ENCODE measurements at places on chromosomes 3 and 15.

DNA sequence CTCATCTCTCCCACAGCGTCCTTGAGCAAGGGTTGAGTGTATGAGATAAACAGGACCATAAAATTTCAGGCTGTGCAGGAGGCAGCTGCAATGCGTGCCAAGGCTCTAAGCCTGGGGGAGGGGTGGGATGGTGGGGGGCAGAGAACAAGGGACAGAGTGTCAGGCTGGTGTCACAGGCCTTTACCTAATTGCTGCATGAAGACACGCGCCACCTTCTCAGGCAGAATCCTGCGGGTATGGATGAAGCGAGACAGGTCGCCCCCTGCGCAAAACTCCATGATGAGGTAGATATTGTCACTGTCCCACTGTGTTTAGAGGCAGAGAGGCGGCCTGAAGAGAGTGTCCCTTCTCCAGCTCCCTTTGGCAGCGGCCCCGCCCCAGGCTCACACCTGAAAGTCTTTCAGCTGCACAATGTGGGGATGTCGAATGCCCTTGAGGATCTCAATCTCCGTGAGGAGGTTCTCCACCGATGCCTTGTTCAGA, 1.0 kb downstream of the ULK3 start:
- no peak for DNase-seq

- no peak for DNase-seq
Observed at GRCh38 chr3:48038971-48039481, 22.8 kb upstream of the MAP4 start.

DNA sequence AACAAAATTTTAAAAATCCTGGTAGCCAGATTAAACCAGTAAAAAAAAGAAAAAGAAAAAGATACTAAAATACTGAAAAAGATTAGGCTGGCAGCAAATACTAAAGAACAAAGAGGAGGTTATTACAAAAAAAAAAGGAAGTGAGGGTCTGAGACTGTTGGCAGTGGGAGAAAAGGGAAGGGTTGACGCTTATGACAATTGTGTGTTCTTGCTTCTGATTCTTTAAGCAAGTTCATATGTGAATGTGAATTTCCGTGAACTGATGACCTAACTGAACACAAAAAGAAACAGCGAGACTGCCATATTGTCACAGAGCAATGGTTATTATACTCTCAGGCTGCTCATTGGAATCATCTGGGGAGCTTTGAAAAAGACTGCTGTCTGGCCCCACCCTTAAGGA, 56.5 kb downstream of the ATP13A4 start:
- DNase-seq = no peak

DNA sequence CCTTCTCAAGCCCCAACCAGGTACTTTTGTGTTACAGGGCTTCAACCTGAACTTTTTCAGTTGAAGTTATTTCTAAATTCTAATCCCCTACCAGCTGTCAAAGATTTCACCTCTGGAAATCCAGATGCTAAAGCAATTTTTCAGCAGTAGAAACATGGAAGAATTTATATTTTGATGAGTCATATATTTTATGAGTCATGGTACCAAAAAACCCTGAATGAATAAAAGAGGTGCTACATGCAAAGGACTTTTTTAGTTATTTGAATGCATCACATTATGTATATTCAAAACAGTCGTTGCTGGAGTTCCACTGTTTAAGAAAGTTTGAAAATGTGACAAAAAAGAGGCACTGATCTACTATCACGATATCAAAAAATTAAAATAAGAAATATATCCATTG, 96.0 kb upstream of the ZNF385D start:
- no peak for DNase-seq

DNA sequence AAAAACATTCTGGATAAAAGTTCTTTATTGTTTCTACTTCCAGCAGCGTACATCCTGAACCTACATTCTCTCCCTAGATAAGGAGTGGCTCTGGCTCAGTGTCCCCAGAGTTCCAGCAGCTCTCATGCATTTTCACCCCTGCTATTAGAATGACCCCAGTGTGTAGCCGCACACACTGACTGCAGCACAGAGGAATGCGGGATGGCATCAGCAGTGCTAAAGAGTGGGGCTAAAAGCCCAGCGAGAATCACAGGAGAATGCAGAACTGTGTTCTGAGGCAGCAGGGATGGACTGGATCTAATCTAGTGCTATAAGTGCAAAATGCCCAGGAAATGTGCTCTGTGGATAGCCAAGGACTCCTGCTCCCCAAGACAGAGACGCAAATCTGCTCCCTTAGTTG, 66.4 kb upstream of the TJP1 start:
- no peak for DNase-seq

GRCh38 chr3:114363554-114364202, 69.8 kb downstream of the TIGIT start:
- DNase-seq = no peak

GRCh38 chr3:151119188-151119587, 33.7 kb downstream of the MED12L start:
- no peak for DNase-seq

- DNase-seq = no peak
Observed at GRCh38 chr3:155420881-155421486, 127.5 kb upstream of the STRIT1 start.

- DNase-seq = no peak
Observed at GRCh38 chr3:189982321-189982945, 138.3 kb downstream of the P3H2 start.

GRCh38 chr3:72820415-72820814, 27.8 kb downstream of the SHQ1 start:
- no peak for DNase-seq

GRCh38 chr3:4734454-4734853, 241.3 kb downstream of the ITPR1 start:
- no peak for DNase-seq

DNA sequence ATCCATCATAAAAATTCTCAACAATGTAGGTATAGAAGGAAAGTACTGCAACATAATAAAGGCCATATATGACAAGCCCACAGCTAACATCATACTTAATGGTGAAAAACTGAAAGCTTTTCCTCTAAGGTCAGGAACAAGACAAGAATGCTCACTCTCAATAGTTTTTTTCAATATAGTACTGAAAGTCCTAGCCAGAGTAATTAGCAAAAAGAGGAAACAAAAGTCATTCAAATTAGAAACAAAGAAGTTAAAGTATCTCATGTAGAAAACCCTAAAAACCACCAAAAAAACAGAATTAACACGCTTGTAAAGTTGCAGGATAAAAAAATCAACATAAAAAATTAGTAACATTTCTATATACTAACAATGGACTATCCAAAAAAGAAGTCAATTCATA, 61.8 kb downstream of the MYH15 start:
- DNase-seq = no peak

DNA sequence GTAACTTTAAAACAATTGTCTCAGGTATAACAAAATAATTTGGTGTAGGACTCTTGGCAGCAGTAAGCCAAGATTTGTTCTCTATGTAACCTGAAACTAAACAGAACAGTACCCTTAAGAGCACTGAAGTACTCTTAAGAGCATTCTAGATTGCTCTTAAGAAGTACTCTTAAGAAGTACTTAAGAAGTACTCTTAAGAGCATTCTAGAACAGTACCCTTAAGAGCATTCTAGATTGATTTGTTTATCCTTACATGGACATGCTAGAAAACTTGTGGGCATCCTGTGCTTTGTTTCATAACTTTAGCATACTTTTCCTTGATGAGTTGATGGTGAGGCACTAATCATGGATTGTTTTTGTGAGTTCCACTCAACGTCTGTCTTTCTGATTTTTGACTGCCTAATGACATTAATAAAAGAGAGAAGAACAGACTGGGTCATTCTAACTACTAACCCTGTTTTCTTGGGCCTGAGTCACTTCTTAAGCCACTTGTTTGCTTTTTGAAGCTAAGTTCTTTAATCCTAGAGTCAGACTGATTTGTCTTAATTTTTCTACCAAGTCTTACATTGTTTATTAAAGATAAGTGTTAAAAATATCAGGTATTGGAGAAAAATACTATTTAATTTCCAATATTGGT, 57.2 kb upstream of the UTS2B start:
- DNase-seq = no peak

GRCh38 chr3:48528754-48529153, 24.8 kb upstream of the SHISA5 start:
- no peak for DNase-seq

GRCh38 chr3:42213417-42213816, 52.6 kb downstream of the CCK start:
- DNase-seq = no peak

DNA sequence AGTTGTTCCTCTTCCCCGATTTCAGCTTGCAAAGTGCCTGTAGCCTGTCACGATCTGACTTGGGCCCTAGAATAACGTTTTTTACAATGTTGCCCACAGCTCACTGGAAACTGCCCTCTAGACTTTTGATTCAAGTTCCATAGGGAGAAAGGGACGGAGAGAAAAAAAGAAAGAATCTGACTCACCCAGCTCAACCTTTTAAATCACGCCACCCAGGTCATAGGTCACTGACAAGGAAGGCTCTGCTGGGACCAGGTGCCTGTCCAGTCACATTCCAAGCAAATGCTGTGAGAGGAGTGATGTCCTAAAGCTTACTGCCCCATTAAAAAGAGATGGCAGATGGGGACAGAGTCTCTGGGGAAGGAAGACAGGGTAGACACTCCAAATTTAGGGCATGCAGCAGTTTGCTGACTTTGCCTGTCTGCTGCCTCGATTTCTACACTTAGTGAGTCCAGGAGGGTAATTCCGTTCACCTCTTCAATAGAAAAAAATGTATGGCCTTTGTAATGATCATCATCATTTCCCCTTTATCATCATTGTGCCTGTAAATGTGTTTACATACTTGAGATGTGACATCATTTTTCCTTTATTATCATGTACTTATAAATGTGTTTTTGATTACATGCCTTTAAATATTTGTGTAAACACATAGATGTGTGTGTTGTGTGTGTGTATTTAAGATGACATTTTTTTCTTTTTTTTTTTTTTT, 8.4 kb upstream of the MYO1E start:
- no peak for DNase-seq

GRCh38 chr3:177358091-177358976, 161.1 kb upstream of the TBL1XR1 start:
- peak; percentile 26 for DNase-seq

DNA sequence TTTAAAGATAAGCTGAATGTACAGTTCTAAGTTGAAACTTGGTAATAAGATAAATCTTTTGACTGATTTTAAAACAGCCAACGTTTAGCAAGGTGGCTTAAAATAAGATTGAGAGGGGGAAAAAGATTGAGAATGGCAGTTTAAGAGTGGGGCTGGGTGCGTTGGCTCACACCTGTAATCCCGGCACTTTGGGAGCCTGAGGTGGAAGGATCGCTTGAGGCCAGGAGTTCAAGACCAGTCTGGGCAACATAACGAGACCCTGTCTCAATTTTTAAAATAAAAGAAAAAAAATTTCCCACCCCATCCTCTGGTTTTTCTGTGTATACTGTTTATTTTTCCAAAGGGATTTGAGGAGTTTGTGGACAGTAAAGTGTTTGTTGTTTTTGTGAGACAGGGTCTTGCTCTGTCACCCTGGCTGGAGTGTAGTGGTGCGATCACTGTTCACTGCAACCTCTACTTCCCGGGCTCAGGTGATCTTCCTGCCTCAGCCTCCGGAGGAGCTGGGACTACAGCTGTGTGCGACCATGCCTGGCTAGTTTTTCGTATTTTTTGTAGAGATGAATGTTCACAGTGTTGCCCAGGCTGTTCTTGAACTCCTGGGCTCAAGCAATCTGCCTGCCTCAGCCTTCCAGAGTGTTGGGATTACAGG, 3.0 kb downstream of the MAPK6 start:
- no peak for DNase-seq

DNA sequence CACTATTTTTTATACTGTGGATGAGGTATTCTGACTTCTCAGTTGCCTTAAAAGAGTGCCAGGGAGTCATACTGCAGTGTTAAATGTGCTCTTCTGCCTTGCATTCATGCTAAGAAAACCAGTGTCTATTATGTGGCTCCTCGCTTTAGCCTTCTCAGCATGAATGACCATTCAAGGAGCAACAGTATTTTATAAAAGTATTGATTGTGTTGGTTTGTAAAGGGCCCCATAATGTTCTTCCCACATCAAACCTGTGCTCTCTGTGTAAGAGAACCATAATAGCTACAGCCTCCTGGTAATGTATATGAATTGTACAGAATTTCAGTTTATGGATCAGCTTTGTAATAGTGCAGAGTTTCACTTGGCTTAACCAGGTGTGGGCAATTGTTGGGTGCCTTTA, 316.4 kb downstream of the CNTN4 start:
- DNase-seq = no peak

GRCh38 chr3:151135541-151136337, 50.3 kb downstream of the MED12L start:
- peak; percentile 10 for DNase-seq

DNA sequence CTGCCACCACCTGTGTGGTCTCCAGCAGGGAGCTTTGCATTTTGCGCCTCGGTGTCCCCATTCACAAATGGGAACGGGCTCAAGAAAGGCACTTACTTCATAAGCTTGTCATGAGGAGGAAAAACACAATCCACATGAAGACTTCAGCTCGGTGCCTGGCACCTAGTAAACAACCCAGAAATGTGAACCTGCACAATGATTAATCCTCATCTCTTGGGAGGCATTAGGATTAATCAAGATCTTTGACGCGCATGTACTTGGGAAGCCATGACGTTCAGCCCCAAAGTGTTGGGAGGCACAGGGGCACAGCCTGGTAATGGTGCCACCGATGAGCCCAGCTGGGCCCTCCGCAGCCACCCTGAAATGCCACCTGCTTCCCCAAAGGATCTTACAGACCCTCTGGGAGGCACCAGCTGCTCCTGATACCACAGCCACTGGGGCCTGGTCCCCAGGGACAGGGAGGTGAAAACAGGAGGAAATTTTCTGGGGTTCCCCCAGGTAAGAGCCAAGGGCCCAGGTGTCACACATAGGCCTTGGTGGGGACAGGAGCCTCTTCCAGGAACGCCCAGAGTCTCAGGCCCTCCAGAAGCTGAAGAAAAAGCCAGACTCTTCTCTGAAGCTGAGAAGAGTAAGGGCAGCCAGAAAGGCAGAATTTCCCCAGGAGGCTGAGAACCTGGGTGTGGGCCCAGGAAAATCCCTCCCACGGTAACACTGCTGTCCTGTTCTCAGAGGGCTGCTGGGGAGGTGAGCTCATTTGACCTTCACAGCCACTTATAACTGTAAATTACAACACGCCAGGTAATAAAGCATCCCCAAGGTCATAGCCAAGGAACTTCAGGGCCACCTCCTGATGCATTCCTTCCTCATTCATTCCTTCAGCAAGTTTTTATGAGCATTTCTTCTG, 507.5 kb downstream of the SHQ1 start:
- no peak for DNase-seq

DNA sequence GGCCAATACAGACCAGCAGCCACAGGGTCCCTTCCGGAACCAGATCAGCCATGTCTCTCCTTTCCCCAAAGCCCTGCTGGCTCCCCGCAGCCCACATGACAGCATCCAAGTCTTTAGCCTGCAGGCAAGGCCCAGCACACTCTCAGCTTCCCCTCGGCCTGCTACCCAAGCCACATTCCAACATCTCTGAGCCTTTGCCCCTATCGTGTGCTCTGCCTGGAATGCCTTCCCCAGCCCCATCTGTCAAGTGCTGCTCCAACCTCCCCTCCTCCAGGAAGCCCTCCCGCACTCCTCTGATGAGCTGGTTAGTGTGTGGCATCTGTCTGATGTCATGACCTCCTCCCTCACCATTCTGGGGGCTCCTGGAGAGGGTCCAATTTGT, 8.5 kb downstream of the PLXND1 start:
- DNase-seq = no peak

GRCh38 chr3:12409684-12410596, 74.3 kb upstream of the TSEN2 start:
- DNase-seq = no peak

- no peak for DNase-seq
Observed at GRCh38 chr3:13063225-13063624, 10.0 kb downstream of the IQSEC1 start.

- no peak for DNase-seq
Observed at GRCh38 chr3:25957026-25957425, 167.1 kb downstream of the OXSM start.
